ENCODE measurements at places on chromosomes 6 and 20.

DNA sequence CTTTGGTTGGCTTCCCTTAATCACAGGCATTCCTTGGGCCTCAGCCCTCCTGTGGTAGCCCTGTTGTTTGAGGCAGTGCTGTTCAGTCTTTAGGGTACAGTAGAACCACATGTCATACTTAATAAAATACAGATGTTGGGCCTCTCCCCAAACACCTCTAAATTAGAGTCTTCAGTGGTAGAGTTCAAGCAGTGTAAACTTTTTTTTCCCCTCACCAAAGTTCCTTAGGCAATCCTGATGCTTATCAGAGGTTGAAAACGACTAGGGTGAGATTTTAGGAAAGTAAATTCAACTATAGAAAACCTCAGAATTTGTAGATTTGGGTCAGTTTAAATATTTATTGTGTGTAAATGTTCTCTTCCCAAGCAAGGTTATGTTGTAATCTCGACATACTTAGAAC is 44.6 kb downstream of the BLTP3A start:
- no peak for DNase-seq

DNA sequence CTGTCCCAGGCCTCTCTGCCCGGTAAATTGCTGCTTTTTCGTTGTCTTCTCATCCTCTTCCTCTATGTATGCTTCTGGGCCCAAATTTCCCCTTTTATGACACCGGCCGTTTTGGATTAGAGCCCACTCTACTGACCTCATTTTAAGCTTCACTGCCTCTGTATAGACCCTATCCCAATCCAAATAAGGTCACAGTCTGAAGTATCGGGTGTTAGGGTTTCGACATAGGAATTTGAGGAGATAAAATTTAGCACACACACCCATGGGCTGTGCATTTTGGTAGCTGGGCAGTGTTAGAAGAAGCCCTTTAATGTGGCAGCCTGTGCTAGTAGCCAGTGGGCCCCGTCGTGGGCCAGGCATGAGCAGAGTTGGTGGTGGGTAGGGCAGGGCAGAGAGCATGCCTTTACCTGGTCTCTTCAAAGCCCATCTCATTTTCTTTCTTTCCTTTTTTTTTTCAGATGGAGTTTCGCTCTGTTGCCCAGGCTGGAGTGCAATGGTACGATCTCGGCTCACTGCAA is 27.9 kb upstream of the EZR start:
- no peak for DNase-seq

- DNase-seq = peak; percentile 86
Observed at GRCh38 chr20:63495741-63496595, 2.9 kb downstream of the EEF1A2 start.

DNA sequence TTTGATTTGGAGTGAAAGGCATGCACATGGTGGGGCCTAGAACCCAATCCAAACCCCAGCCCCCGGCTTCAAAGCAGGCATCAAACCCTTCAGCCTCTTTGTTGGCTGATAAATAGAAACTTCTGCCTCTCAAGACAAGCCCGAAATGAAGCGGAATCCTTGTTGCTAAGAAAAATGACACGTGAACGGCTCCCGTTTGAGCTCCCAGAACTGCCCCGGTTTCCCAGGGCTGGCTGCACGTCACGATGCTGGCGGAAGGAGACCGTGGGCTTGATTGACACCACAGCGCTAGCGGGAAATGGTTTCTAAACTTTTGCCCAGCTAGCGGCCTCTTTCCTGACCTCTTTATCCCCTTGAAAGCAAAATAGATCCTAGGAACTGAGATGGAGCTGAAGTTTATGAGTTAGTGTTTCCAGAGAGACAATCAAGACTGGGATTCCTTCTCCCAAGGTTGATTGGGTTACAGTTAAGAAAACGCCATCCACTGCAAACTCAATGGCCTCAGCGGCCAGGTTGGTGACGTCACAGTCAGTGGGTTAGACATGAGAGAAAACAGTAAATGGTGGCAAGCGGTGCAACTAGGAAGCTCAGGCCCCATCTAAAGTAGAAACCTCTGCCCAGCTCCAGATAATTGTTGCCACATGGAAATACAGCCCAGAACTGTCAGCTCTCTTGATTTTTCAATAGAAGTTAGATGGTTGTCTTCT is 117.0 kb downstream of the ANKRD60 start:
- DNase-seq = no peak
